Ovary (tissue), 10 donors: ENCODE measurements at places on chromosomes 3 and 15. TPM values are rescaled to one million over a fixed set of nuclear protein-coding genes. Genes with fewer than 3 reads are reported as not detected.

DNA sequence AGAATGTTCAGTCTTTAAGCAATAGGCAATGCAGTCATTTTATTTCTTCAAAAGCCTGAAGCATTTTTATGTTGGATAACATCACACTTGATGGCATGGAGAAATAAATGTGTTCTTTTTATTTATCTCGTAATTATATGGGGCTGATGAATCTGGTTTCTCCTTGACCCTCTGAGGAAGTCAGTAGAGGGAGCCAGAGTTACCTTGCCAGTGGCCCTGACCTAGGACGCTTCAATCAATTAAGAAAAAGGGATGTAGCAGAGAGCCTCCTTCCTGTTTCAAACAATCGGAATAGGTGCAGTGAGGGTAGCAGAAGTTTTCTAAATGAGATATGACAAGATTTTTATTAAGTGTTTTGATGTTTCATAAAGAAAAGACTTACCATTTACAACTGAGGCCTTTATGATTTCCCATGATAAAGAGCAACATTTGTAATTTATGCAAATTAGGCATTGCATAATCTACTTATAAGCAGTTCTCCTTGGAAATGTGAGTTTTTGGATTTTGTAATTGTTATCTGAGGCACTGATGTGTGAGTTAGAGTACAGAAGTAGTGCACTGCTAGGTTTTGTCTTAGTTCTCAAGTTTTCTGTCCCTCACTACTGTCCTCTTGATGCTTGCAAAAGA is 129.1 kb downstream of the RAP2B start:
- H3K27ac ChIP-seq: no peak overlapping the region
- H3K36me3 ChIP-seq: no peaks in the 10 kb centered on the region

GRCh38 chr3:37773911-37774310 is 87.8 kb upstream of the CTDSPL start:
- peaks cover 23% of the 10 kb centered on the region for H3K4me1 ChIP-seq
- DNase-seq: no peak
- no peak overlapping the region for H3K4me3 ChIP-seq
- no peaks in the 10 kb centered on the region for H3K27me3 ChIP-seq
- no peaks in the 10 kb centered on the region for H3K36me3 ChIP-seq

DNA sequence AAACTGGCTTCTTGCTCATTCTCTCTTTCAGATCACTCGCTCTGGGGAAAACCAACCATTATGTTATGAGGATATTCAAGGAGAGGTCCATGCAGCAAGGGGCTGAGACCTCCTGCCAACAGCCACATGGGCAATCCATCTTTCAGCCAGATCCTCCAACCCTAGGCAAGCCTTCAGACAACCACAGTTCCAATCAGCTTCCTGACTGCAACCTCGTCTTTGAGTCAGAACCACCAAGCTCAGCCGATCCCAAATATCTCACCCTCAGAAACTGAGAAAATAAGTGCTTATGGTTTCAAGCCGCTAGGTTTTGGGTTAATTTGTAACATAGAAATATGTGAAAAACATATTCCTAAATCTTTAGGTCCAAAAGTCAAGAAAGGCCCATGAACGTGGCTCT is 10.3 kb downstream of the LDHAL6B start:
- no peak for DNase-seq
- no peaks in the 10 kb centered on the region for H3K4me1 ChIP-seq
- H3K27me3 ChIP-seq: no peaks in the 10 kb centered on the region
- H3K36me3 ChIP-seq: no peaks in the 10 kb centered on the region
- no peak overlapping the region for H3K27ac ChIP-seq
- no peak overlapping the region for H3K4me3 ChIP-seq

- no peak for DNase-seq
- peaks cover 2% of the 10 kb centered on the region for H3K4me1 ChIP-seq
- no peaks in the 10 kb centered on the region for H3K36me3 ChIP-seq
- H3K27ac ChIP-seq: no peak overlapping the region
These were observed 101.7 kb downstream of the PPP2R3A start for GRCh38 chr3:136067211-136067610.

DNA sequence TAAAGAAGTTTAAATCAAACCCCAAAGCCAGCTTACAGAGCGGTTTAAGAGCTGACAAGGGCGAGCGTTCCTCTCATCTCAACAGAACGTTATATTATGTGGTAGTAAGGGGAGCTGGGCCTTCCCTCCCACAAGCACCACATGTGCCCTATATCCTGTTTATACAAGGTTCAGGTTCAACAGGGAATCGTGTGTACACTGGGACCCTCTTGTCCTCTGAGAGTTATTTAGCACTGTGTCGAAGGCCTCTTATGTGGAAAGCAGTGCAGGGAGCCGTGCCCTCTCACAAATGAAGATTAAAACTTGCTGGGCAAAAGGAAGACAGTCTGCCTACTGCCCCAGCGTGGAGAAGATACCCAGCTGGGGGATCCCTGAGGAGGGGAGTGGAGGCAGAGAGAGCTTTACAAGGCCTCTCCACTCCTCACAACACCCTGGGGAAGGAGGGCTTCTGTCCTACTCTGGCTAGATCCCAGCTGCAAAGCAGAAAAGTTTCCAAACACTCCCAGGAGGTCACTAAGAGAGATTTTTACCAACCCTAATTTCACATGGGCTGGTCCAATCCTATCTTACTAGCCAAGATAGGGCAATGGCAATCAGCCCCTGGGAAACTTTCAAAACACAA is 2.9 kb downstream of the TLE3 start:
- H3K36me3 ChIP-seq: no peaks in the 10 kb centered on the region
- peak overlapping the region; percentile 65 for H3K4me3 ChIP-seq
- DNase-seq: no peak

DNA sequence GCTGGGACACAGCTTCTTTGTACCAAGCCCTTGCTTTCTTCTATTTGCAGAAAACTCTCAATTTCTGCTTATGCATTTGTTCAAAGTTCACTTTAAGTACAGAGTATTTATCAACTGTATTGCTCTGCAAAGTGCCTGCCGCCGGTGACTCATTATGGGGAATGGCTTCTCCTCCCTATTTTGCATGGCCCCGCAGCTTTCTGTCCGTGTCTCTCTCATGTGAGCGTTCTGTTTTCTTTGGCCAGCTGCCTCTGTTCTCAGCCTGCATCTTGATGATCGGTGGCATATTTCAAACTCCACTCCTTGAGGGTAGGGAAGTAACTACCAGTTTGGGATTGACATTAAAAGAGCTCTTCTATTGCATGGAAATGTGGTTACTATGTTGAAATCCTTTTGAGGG is 28.6 kb upstream of the ST8SIA2 start:
- H3K27ac ChIP-seq: no peak overlapping the region
- H3K4me3 ChIP-seq: no peak overlapping the region
- no peaks in the 10 kb centered on the region for H3K27me3 ChIP-seq
- H3K36me3 ChIP-seq: no peaks in the 10 kb centered on the region
- no peak for DNase-seq

DNA sequence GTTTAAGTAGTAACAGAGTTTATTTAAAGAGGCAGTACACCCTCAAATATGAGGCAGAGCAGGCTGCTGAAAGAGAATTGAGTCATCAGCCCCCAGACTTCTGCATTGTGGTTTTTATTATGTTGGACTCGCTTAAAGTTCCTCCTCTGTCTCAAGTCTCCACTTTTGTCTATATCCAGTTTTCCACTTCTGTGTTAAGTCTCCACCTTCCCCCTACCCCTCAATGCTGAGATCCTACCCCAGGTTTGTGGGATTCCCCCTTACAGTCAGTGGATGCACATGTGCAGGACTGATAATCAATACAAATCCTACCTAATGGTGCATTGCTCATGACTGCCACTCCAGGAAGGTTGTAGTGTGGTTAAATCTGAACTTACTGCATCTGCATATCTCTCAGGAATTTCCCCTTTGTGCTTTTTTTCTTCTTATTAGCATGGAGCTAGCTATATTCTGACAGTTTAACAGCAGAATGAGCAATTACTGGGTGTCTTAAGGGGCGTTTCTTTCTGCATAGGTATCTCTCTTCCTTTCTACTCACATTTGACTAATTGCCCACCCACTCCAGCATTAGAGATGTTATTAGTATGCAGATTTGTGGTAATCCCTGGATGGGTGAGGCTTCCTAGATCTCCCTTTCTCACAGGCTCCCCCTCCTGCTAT is 11.9 kb upstream of the CD200R1L start:
- H3K36me3 ChIP-seq: no peaks in the 10 kb centered on the region
- H3K27me3 ChIP-seq: no peaks in the 10 kb centered on the region
- H3K4me1 ChIP-seq: no peaks in the 10 kb centered on the region
- H3K27ac ChIP-seq: no peak overlapping the region

DNA sequence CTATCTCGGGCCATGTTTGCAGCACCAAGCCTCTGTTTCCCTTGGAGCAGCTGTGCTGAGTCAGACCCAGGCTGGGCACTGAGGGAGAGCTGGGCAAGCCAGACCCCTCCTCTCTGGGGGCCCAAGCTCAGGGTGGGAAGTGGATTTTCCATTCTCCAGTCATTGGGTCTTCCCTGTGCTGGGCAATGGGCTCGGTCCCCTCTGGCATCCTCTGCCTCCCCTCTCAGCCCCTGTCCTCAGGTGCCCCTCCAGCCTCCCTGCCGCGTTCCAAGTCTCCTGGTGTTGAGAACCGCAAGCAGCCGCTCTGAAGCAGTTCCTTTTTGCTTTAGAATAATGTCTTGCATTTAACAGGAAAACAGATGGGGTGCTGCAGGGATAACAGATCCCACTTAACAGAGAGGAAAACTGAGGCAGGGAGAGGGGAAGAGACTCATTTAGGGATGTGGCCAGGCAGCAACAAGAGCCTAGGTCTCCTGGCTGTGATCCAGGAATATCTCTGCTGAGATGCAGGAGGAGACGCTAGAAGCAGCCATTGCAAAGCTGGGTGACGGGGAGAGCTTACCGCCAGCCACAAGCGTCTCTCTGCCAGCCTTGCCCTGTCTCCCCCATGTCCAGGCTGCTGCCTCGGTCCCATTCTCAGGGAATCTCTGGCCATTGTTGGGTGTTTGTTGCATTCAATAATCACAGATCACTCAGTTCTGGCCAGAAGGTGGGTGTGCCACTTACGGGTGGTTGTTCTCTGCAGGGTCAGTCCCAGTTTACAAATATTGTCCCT is 1.2 kb downstream of the RHO start:
- no peak overlapping the region for H3K27ac ChIP-seq
- H3K4me3 ChIP-seq: no peak overlapping the region
- no peaks in the 10 kb centered on the region for H3K36me3 ChIP-seq
- DNase-seq: no peak

- H3K27me3 ChIP-seq: no peaks in the 10 kb centered on the region
- DNase-seq: no peak
- H3K36me3 ChIP-seq: no peaks in the 10 kb centered on the region
- no peaks in the 10 kb centered on the region for H3K4me1 ChIP-seq
- no peak overlapping the region for H3K27ac ChIP-seq
These were observed 642.3 kb downstream of the RBMS3 start for GRCh38 chr3:29922992-29923746.

GRCh38 chr3:147934451-147935180 is 525.5 kb downstream of the ZIC1 start:
- H3K27me3 ChIP-seq: no peaks in the 10 kb centered on the region
- no peak for DNase-seq

- peak overlapping the region; percentile 42 for H3K27ac ChIP-seq
- no peak for DNase-seq
- no peaks in the 10 kb centered on the region for H3K36me3 ChIP-seq
- no peaks in the 10 kb centered on the region for H3K27me3 ChIP-seq
- peaks cover 4% of the 10 kb centered on the region for H3K4me1 ChIP-seq
These were observed 646 bp downstream of the IQCB1 start for GRCh38 chr3:121834157-121834670.

DNA sequence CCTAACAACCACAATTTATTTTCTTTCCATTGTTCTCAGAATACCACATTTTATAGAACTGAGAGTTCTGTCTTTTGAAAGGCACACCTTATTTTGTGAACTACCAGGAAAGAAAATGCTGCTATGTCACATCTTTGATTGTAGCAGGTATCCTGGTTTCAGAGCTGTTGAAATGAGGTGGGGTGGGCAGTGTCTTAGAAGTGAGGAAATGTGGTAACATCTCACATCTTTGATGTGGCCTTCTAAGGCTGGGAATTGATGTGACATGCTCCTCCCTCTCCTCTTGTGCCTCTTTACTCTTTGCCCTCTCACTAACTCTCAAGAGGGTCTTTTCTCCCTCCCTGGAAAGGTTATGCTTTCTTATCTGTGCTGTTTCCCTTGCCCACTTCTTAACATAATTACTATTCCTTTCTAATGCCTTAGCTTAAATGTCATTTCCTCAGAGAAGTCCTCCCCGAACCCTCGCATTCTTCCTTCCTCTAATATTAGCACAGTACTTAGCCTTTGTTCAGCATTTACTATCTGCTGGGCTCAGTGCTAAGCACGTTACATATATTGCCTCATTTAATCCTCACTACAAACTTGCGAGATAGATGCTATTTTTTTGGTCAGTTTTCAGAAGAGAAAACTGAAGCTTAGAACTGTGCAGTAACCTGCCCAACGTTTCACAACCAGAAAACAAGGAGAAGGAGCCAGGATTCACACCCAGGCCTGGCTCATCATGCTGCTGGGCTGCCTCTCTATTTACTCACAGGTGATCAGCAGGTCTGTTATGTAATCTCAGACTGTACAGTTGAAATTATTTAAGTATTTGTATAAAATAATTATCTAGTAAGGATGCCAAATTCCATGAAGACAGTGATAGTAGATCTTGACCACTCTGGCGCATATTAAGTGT is 24.0 kb upstream of the SPTSSB start:
- H3K4me1 ChIP-seq: no peaks in the 10 kb centered on the region
- no peaks in the 10 kb centered on the region for H3K27me3 ChIP-seq

- no peaks in the 10 kb centered on the region for H3K36me3 ChIP-seq
- no peaks in the 10 kb centered on the region for H3K4me1 ChIP-seq
- H3K27me3 ChIP-seq: no peaks in the 10 kb centered on the region
- no peak for DNase-seq
- H3K27ac ChIP-seq: no peak overlapping the region
- H3K4me3 ChIP-seq: no peak overlapping the region
These were observed 249.1 kb downstream of the CTNNB1 start for GRCh38 chr3:41448396-41448795.

The NEK11 gene
- total RNA-seq: 37.3 TPM

The HRH1 gene
- 10.4 TPM for total RNA-seq

The HEG1 gene
- total RNA-seq: 33.8 TPM

The CSPG4 gene
- total RNA-seq: 4.2 TPM
